ENCODE measurements at places on chromosomes 3 and 15.

DNA sequence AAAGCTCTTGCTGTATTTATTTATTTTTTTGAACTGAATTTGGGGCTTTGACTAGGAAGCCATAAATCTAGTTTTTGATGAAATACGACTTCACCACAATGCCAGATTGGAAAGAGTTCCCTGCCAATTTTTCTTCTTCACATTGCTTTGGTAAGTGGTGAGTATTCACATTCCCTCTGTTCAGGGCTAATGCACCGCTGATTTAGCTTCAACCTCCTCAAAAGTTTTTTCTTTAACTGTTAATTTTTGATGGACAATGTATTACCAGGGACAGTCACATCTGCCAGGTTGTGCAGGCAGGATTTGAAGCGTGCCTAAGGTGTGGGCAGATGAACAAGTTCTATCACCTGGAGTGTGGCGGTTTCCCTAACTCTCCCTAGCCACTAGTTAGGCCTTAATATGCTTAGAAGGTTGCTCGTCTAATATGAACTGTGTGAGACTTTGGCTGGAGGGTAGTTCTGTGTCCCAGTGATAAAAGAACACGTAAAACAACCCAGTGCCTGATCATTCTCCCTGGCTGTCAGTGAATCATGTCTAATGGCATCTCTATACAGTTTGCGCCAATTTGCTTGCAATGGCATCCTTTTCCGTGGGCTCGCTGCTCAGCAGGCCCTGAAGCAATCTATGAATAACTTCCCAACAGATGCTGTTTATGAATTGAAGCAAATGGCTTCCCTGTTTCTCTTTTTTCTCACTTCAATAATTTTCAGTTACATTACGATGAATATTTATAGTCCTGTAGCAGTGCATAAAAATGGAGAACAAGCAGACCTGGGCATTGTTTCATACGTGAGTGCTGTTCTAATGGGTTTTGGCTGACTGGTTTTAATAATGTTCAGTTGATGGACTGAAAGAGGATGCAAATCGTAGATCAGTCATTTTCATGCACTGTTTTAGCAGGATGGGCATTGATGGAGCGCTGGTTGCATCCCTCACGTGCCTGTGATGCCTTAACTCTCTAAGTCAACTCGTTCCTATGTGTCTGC lies 243.2 kb upstream of the SUCLG2 start:
- DNase-seq = no peak

- DNase-seq = peak; percentile 32
These were observed at the start of gene EPHA3 for GRCh38 chr3:89107461-89108290. EPHA3 (plus strand) TSS chr3:89107621; CDS start chr3:89107749, 128 bp downstream.

DNA sequence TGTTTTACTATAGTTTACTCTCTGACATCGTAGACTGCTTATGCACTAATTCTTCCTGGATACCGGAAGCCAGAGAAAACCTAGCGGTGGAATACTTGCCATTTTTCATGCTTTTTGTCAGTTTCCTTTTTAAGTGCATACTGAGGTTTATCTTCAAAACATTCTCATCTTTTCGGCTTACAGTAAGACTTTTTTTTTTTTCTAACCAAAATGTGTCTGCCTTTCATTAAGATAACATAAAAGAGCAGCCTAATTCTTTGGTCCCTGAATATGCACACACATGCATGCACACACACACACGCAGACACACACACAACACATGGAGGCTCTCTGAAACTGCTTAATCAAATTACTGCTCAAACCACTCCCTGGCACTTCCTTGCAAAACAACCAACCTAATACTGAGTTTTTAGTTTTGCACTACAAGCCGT lies 1.3 kb downstream of the ZNF445 start:
- no peak for DNase-seq

DNA sequence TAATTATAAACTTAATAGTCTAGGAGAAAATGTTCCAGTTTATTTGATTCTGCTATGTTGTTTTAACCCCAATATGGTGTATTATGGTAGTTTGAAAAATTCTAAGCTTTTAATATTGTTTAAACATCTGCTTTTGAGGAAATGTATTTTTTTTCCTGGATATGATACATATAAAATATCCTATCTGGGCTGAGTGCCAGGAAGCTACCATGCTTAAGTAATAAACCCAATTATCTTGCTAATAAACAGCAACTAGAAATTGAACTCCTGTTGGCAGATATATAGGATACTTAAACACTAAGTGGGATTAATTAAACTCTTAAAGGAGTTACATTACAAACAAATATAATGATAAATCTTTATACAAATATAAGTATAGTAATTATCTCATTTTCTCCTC lies 293.7 kb upstream of the GRM7 start:
- DNase-seq = no peak

GRCh38 chr3:15207836-15208504 lies 1.9 kb downstream of the CAPN7 start:
- DNase-seq = no peak

- no peak for DNase-seq
These were observed 30.6 kb upstream of the GPR160 start for GRCh38 chr3:170007031-170007663.

- no peak for DNase-seq
These were observed 1.4 kb downstream of the ISLR start for GRCh38 chr15:74174958-74175253.

GRCh38 chr3:149634573-149634972 lies 23.3 kb downstream of the WWTR1 start:
- no peak for DNase-seq

GRCh38 chr15:94480289-94480834 lies 249.0 kb downstream of the MCTP2 start:
- DNase-seq = no peak

DNA sequence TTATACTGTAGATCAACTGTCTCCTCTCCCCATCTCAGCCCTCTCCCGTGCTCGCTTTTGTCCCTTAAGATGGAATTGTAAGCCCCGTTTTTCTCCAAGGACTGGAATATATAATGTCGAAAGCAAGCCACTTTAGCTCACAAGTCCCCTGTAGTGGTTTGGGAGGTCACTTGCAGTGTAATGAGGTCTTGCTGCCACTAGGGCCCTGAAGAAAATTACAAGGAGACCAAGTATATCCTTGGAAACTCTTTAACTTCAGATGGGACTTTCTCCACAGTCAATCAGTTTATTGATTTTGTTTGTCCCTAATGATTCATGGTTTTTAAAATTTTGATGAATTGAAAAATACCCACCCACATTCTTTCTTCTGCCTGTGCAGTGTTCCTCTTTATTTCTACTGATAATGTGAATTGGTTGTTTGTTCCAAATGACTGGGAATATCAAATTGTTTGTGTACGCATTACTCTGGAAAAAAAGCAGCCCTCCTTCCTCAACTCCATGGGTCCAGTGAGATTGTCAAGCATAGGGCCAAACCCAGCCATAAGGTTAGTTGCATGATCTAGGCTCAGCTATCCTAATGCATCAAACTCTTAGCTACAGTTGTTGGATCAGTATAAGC lies 294.8 kb downstream of the MCTP2 start:
- DNase-seq = no peak

GRCh38 chr3:187855131-187855530 lies 109.9 kb upstream of the BCL6 start:
- no peak for DNase-seq

- no peak for DNase-seq
These were observed 482.0 kb upstream of the SUCLG2 start for GRCh38 chr3:68136411-68136810.

DNA sequence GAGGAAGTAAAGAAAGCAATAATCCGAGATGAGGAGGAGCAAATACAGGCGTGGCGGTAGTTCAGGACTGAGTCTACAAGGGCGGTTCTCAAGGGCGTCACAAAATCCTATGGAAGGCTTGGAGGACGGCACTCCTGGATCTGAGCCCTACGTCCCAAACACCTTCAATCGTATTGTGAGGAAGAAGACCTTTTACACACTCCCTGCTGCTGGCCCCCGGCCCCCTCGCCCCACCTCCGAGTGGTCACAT lies 747 bp downstream of the PLD1 start:
- no peak for DNase-seq

DNA sequence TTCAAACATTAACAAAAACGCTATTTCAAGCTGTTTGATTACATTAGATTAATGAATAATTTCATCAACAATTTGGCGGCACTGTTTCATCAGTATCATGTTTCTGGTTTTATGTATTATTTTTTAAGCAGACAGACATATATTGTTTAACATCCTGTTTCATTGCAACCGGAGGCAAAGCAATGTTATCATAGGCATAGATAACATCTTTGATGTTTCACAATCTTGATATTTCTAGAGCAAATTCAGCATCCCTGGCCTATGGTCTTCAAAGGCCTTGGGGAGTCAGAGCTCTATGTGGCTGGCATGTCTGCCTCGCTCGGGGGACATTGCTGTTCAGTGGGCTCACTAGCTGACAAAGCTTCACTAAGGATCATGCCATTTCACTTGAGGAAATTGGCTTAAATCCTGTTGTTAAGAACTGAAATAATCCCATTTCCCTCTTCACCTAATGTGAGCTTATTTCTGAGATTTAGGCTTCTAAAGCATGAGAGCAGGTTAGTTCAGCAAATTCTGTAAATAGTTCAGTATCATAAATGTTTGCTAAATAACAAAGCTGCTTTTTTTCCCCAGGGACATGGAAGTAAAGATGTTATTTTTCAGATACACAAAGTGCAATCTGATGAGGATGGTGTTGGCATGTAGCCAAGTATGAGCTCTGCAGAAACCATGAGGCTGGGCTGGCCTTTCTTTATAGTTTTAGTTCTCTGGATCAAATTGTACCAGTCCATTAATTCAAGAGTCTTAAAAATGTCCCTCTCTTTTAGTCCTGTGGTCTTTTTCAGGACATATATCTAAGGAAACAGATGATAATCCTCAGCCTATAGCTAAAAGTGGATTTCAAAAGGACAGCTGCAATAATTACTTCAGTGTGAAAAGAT lies 941.4 kb downstream of the PLOD2 start:
- no peak for DNase-seq

- DNase-seq = no peak
These were observed 2.5 kb upstream of the INAFM2 start for GRCh38 chr15:40320931-40321371.

DNA sequence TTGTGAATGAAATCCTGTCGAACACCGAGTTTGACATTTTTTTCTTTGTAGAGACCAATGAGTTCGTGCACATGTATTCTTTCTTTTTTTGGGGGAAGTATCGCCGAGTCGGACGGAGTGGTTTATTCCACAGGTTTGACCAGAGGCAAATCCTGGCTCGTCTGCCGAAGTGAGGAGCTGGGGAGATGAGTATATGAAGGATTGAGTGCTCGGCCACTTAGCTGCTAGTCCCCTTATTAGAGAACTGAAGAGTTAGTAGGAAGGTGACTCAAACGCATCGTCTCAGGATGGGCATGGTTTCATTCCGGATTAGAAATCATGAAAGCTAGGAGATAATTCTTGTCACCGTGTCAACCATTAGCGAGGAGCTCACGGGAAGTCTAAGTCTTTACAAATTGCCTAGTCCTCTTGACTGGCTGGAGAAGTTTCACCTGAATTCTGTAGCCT lies 154.7 kb upstream of the GOLIM4 start:
- no peak for DNase-seq

GRCh38 chr3:189142527-189142926 lies 29.2 kb upstream of the TPRG1 start:
- no peak for DNase-seq

Data from activated CD4-positive, CD25-positive, alpha-beta regulatory T cell treated with anti-CD3 and anti-CD28 coated beads, Interleukin-2, amount 50 U/mL, for 72 hours (primary cell).